ENCODE measurements at places on chromosomes 4 and X.

- DNase-seq, result no peak
Measured at GRCh38 chrX:23694606-23695005, 27.3 kb downstream of the PRDX4 start.

DNA sequence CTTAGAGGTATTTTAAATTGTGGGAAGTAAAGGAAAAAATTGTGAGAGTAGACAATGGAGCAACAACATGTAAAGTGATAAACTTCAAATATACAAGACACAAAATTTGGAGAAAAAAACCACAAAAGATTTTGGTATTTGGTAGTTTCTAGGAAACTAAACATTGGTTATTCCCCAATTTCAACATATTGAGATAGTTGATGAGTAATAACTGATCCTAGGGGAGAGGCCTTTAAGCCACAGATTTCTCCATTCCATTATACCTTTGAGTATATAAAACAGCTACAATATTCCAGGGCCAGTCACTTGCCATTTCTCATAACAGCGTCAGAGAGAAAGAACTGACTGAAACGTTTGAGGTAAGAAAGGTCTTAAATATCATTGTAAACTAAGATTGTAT is at the start of gene FDCSP:
Gene FDCSP (plus strand): TSS at position 301 of the 400 bp plus-strand sequence. CDS start 5,071 bp downstream, outside the sequence.
- no peak for DNase-seq

- no peak for DNase-seq
Measured at GRCh38 chr4:56302760-56303159, 84.5 kb downstream of the AASDH start.

DNA sequence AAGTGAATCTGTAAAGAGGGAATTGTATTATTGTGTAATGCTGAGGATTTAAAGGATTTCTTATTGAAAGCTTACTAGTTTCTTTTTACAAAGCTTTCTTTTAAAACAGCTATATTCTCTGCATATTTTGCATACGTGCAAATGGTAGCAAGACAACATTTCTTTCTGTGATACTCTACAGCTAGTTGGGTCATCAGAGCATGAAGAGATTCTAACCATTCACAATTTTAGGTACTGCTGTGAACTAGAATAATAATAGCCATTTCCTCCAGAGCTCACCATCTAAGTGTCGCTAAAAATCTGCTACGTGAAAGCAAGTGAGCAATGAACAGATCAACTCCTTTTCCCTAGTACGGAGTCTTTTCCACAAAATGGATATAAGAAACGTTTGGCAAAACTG is 37.3 kb downstream of the ARHGAP6 start:
- no peak for DNase-seq

- DNase-seq, result no peak
Measured at GRCh38 chr4:119010909-119011606, 122.4 kb downstream of the SYNPO2 start.

DNA sequence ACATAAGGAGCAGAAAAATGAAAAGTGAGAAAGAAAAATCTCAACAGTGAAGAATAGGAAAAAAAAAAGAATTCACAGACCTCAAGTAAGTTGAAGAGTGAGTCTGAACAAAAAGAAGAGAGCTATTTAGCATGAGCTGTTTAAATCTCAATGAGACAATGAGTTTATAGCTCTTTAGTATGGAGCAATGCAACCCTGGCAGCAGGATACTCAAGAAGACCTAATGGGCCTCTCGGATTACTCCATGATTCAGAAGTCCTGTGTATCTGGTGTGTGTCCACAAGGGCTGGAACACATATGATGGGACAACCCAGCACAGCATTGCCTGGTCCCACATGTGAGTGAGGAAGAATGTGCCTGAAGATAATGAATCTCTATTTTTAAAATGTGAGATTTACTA is 563.1 kb upstream of the INTU start:
- no peak for DNase-seq

DNA sequence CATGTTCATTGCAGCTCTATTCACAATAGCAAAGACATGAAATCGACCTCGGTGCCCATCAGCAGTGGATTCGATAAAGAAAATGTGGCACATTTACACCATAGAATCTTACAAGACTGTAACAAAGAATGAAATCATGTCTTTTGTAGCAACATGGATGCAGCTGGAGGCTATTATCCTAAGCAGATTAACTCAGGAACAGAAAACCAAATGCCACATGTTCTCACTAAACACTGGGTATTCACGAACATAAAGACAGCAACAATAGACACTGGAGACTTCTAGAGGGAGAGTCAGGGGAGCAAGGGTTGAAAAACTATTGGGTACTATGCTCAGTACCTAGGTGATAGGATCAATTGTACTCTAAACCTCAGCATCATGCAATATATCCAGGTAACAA is 180.5 kb downstream of the PPP1R2C start:
- DNase-seq, result no peak

GRCh38 chr4:11480683-11481082 is 52.0 kb upstream of the HS3ST1 start:
- DNase-seq, result no peak

- DNase-seq, result no peak
Measured at GRCh38 chr4:98150092-98150761, 7.0 kb upstream of the STPG2 start.

DNA sequence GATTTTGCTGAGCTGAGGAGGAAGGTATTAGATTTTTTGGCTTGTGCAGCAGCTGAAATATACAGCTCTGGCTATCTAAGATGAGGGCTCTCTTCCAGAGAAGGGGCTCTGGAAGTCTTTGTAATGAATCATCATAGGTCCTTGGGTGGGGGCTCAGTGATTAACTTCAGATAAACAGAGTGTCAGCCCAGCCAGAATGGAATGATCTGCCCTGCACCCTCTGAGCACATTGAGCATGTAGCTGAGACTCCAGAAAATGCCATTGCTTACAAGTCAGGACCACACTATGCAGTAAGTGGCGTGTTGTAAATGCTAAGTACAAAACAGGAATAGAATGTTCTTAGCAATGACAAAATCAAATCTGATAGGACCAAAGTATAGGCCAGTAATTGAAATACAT is 836.0 kb downstream of the PDHA2 start:
- DNase-seq, result no peak
